Caco-2 (cell line): ENCODE measurements at places on chromosomes 3 and 15. TPM values are rescaled to one million over a fixed set of nuclear protein-coding genes. Genes with fewer than 3 reads are reported as not detected.

- H3K27me3 ChIP-seq: no peaks in the 10 kb centered on the region
- no peaks in the 10 kb centered on the region for H3K36me3 ChIP-seq
- no peak overlapping the region for H3K4me3 ChIP-seq
- DNase-seq: no peak
- no peak overlapping the region for H3K27ac ChIP-seq
Measured at GRCh38 chr15:99956820-99957641, 223.8 kb upstream of the LYSMD4 start.

DNA sequence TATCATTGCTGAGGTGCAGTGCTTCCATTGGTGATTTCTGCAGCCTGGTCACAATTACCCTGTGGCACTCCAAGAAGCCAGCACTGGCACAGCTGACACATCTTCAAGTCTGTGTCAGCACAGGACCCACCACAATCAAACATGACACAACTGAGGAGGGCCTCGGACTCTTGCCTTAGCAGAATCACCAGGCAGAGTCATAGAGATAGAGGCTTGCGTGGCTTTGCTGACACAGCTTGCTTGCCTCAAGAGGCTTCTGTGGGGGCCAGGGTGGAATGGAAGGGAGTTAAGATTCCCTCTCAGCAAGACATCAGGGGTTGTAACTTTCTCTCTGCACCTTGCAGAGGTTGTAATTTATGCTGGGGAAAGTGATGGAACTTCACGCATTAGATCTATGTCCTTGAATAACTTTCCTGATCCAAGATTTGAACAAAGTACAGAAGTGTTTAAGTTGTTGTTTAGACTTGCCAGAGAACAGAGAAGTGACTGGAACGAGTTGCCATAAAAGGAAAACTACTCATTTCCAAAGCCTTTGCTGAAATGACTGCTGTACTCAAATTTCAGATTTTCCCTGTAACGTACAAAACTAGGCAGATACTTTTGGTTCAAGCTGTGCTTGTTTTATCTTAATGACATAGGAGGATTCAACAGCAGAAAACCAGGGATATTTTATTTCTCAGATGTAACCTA is 170.7 kb downstream of the DIPK2A start:
- no peak overlapping the region for H3K27ac ChIP-seq
- no peaks in the 10 kb centered on the region for H3K27me3 ChIP-seq
- H3K4me3 ChIP-seq: no peak overlapping the region
- no peaks in the 10 kb centered on the region for H3K36me3 ChIP-seq
- no peak for DNase-seq
- no peaks in the 10 kb centered on the region for H3K4me1 ChIP-seq

- H3K4me1 ChIP-seq: peaks cover 2% of the 10 kb centered on the region
- no peak overlapping the region for H3K27ac ChIP-seq
- no peak overlapping the region for H3K4me3 ChIP-seq
- no peak for DNase-seq
- H3K36me3 ChIP-seq: no peaks in the 10 kb centered on the region; the same call in none of the 2 replicates
Measured at GRCh38 chr15:74413350-74414080, 20.2 kb downstream of the SEMA7A start.

DNA sequence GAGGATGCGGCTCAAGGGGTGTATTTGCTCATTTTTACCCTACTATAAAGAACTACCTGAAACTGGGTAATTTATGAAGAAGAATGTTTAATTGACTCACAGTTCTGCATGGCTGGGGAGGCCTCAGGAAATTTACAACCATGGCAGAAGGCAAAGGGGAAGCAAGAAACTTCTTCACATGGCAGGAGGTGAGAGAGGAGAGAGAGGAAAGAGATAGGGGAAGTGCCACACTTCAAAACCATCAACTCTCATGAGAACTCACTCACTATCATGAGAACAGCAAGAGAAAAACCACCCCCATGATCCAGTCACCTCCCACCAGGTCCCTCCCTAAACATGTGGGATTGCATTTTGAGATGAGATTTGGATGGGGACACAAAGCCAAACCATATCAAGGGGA is 192.7 kb downstream of the DIPK2A start:
- no peak for DNase-seq
- no peak overlapping the region for H3K4me3 ChIP-seq
- H3K4me1 ChIP-seq: peaks cover 20% of the 10 kb centered on the region
- H3K36me3 ChIP-seq: no peaks in the 10 kb centered on the region

GRCh38 chr3:22122567-22122966 is 371.6 kb upstream of the ZNF385D start:
- no peak overlapping the region for H3K27ac ChIP-seq
- no peaks in the 10 kb centered on the region for H3K27me3 ChIP-seq
- H3K4me3 ChIP-seq: no peak overlapping the region
- DNase-seq: no peak
- H3K4me1 ChIP-seq: no peaks in the 10 kb centered on the region

GRCh38 chr3:44529927-44530326 is 25.1 kb upstream of the ZKSCAN7 start:
- H3K27me3 ChIP-seq: no peaks in the 10 kb centered on the region
- H3K27ac ChIP-seq: no peak overlapping the region
- H3K4me3 ChIP-seq: no peak overlapping the region
- no peaks in the 10 kb centered on the region for H3K4me1 ChIP-seq
- peak; percentile 7 for DNase-seq

GRCh38 chr3:68306571-68306970 is 625.8 kb downstream of the TAFA4 start:
- no peak overlapping the region for H3K4me3 ChIP-seq
- no peaks in the 10 kb centered on the region for H3K4me1 ChIP-seq
- no peak overlapping the region for H3K27ac ChIP-seq
- H3K36me3 ChIP-seq: no peaks in the 10 kb centered on the region
- peak; percentile 62 for DNase-seq

GRCh38 chr3:61682671-61683548 is 121.5 kb downstream of the PTPRG start:
- no peak overlapping the region for H3K4me3 ChIP-seq
- H3K27me3 ChIP-seq: no peaks in the 10 kb centered on the region
- H3K27ac ChIP-seq: no peak overlapping the region
- H3K36me3 ChIP-seq: no peaks in the 10 kb centered on the region

Gene TM6SF1
- not detected in 2 replicates for total RNA-seq

Gene MRPL46
- 44.5 and 46.5 TPM in 2 replicates for total RNA-seq
